ENCODE measurements at places on chromosomes 7 and 10. TPM values are rescaled to one million over a fixed set of nuclear protein-coding genes. Genes with fewer than 3 reads are reported as not detected.

PRKCQ gene
- under 0.01 TPM for total RNA-seq

CC2D2B gene
- 0.14 TPM for total RNA-seq

APBB1IP gene
- 2.2 TPM for total RNA-seq

PNLIPRP3 gene
- 0.09 TPM for total RNA-seq

GPER1 gene
- total RNA-seq: 1.00 TPM

TSPAN15 gene
- 0.85 TPM for total RNA-seq

OR2F1 gene
- not detected for total RNA-seq

ZP3 gene
- total RNA-seq: 2.1 TPM

HMX3 gene
- not detected for total RNA-seq

ECHDC3 gene
- total RNA-seq: 4.4 TPM

UNC5B gene
- 22.0 TPM for total RNA-seq

PLCE1 gene
- total RNA-seq: 0.55 TPM

GALNT17 gene
- not detected for total RNA-seq

MRM2 gene
- total RNA-seq: 17.2 TPM

GCK gene
- total RNA-seq: 1.0 TPM

CNPY1 gene
- total RNA-seq: not detected

ADGRA1 gene
- not detected for total RNA-seq

C7orf57 gene
- not detected for total RNA-seq

ANK3 gene
- 3.3 TPM for total RNA-seq
